ENCODE measurements at places on chromosomes 11 and 22. TPM values are rescaled to one million over a fixed set of nuclear protein-coding genes. Genes with fewer than 3 reads are reported as not detected.

DNA sequence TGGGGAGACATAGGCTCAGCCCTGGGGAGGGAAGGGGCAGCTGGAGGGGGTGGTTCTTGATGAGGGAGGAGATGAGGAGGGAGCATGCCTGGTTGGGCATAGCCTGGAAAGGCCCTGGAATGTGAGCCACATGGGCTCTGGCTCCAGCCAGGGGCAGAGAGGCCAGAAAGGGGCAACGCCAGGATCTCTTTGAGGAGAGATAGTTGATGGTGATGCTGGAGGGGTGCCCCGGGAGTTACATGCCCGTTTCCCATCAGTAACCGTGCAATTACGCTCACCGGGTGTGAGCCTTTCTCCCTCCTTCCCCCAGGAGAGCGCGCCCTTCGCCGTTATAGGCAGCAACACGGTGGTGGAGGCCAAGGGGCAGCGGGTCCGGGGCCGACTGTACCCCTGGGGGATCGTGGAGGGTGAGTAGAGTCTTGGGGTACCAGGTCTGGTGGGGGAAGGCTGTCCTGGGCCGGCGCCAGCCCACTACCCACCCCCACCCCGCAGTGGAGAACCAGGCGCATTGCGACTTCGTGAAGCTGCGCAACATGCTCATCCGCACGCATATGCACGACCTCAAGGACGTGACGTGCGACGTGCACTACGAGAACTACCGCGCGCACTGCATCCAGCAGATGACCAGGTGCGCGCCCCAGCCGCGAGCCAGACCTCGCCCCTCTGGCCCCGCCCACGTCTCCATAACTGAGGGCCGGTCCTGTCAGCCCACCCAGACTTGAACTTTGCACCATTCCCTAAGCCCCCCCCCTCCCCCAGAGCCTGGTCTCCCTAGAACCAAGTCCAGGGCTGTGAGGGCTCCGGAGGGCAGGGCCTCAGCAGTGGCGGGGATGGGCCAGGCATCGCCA, 1.8 kb upstream of the GP1BB start:
- no peak for DNase-seq

DNA sequence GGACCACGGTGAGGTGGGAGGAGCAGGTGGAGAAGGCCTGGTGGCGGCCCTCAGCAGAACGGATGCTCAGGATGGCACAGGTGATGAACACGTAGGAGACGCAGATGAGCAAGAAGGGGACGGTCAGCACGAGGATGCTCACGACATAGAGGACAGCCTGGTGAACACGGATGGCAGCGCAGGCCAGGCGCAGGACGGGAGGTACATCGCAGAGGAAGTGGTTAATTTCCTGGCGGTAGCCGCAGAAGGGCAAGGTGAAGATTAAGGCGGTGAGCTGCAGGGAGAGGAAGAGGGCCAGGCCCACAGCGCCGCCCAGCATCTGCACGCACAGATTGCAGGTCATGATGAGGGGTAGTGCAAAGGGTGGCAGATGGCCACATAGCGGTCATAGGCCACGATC, 24.0 kb upstream of the OR10W1 start:
- DNase-seq: no peak

DNA sequence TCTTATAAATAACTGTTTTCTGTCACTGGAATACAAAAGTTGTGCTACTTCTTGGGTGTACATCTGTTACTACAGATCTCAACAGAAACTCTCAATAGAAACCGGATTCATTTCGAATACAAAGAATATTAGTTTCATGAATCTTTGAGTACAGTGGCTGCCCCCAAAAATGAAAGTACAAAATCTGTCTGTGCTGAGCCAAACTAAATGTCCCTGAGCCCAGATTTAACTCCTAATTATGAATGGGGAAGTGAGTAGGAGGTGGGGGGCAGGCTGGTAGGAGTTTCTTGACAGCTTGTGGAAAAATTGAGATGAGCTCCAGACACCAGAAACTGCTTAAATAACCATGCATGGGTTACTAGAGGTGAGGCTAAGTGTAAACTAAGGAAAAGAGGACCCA, 41.6 kb downstream of the PITPNB start:
- DNase-seq: no peak

- no peak for DNase-seq
Measured at GRCh38 chr22:19448076-19448607, 631 bp upstream of the C22orf39 start.

- no peak for DNase-seq
Measured at GRCh38 chr11:2653198-2653551, 46.6 kb downstream of the KCNQ1OT1 start.

GRCh38 chr22:17782621-17783020, 8.4 kb upstream of the BID start:
- no peak for DNase-seq

DNA sequence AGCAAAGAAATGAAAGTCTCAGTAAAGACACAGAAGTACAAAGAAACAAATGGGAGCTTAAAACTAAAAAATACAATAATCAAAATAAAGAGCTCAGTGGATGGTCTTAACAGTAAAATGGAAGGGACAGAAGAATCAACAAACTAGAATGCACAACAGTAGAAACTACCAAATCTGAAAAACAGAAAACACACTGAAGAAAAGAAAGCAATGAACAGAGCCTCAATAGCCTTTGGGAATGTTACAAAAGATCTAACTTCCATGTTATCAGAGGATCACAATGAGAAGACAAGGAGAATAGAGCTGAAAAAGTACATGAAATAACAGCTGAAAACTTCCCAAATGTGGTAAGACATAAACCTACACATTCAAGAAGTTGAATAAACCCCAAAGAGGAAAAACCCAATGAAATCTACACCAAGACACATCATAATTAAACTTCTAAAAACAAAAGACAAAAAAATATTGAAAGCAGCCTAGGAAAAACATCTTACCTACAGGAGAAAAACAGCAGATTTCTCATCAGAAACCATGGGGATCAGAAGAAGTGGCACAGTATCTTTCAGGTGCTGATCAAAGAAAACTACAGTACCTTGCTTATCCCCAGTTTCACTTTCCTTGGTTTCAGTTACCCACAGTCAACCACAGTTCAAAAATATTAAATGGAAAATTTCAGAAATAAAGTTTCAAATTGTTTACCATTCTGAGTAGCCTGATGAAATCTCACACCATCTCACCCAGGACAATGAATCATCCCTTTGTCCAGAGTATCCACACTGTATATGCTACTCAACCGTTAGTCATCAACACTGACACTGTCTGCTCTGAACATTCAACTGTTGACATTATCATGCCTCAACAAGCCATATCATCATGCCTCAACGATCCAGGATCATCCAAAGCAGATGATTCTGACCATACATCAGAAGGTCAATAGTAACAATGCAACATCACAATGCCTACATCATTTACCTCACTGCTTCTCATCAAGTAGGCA, 22.2 kb downstream of the RRAS2 start:
- DNase-seq: no peak

DNA sequence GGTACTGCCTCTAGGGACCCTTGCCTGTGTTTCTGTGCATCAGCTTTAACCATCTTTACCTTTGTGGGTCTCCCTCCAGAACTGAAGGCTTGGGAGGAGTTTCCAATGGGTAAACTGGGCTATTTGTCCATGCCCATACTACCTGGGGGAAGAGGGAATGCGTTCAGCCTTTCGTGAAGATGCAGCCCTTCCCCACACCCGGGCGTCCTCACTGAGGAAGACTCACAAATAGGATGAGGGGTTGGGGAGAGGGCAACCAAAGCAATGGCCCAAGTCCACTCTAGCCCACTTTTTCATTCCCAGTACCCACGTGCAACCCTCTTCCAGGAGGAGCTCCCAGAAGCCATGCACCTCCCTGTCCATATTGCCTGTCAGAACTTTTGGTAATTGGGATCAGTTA, 61.8 kb upstream of the ADA2 start:
- DNase-seq: no peak

DNA sequence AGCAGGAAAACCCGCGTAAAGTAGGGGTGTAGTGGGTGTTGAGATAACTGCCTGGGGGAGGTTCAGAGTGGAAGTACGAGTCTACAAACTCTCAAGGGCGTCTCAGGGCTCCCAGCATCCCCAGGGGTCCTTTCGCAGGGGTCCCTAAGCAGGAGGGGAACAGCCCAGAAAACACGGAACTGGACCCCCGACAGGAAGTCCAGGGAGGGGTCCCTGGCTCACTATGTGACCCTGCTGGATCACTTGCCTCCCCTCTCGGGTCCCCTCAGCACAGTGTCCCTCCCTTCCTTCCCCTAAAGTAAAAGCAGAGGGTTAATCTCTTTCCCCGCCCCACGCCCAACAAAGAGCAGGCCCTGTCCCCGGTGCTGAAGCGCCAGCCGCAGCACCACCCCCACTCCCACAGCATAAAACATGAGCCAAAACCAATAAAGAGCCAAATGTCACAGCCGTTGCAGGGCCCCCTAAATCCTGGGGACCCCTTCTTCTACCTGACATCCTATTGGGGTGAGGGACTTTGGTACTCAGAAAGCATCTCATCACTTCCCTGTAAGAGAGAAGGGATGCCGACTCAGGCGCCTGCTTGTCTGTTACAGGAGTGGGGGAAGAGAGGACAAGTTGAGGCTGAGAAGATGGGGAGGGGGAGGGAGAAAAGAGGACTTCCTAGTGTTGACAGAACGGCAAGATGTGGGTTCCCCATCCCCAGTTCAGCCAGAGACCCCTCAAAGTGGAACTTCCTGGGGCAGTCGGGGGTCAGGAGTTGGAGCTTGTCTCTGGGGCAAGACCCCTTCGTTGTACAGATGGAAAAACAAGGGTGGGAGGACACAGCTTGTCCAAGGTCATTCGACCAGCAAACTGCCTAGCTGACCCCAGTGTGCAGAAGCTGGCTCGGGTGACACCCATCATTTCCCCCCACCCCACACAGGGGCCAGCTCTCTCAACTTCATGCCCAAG, 1.4 kb upstream of the NEFH start:
- peak; percentile 30 for DNase-seq

DNA sequence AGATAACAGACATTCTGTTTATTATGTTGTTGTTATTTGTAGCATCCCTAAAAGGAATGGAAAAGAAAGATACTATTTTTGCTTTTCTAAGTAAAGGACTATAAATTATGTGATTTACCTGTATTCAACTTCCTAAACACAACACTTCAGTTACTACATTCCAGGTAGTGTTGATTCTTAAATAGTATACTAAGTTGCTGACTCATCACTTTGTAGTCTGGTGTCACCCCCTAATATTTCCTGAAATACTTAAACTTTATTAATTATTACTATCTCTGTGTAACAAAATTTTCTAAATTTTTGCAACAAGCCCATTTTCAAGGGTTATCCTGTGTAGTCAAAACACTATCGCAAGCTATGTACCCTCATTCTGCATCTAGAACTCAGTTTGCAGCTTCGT, 7.0 kb downstream of the SYTL2 start:
- no peak for DNase-seq

- DNase-seq: no peak
Measured at GRCh38 chr22:48827268-48827846, 1000.3 kb downstream of the BRD1 start.

GRCh38 chr22:45892681-45893461, 84.1 kb downstream of the WNT7B start:
- DNase-seq: no peak

DNA sequence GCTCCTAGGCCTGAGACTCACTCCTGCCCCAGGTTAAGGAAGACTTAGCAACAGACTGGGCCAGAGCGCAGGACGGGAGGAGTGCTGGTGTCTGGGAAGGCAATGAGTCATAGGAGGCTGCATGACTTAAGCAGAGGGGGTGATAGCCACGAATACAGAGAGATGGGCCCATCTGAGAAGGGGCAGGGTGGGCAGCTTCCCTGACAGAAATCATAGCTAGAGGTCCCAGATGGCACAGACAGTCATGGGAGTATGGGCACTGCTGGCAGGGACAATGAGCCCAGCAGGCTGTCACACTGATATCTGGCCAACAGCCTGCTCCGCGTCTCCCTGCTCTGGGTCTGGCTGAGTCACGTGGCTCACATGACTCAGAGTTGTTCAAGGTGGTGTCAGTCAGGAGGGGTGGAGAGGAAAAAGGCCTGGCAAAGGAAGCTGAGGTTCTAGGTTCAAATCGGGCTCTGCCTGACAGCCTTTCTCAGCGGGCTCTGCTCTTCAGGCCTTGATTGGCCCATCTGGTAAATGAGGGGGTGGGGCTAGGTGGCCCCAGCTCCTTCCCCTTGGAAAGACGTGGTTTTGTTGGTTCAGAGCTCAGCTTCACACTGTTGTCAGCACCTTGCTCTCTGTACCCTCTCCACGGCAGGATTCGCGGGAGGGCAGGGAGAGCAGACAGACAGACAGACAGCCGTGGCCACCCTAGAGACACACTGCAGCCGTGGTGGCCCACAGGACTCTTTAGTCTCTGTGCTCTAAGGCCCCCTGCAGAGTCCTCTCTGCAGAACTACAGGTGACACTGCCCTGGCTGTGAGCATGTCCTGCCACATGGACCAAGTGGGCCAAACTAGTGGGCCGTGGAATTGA, 47.8 kb downstream of the DBX1 start:
- DNase-seq: no peak

- no peak for DNase-seq
Measured at GRCh38 chr11:69509846-69510390, 28.5 kb downstream of the LINC01488 start.

The EIF3M gene
- total RNA-seq: 223 TPM

The SLC22A9 gene
- total RNA-seq: not detected

The PDE3B gene
- 222 TPM for total RNA-seq

The RAB39A gene
- total RNA-seq: 0.17 TPM

The SCGB1D2 gene
- total RNA-seq: not detected

Data from CD4-positive, alpha-beta memory T cell (primary cell).